ENCODE measurements at places on chromosomes 16 and 17. TPM values are rescaled to one million over a fixed set of nuclear protein-coding genes. Genes with fewer than 3 reads are reported as not detected.

TMIGD1 gene
- not detected for total RNA-seq

SLC12A4 gene
- 12.3 TPM for total RNA-seq

AURKB gene
- total RNA-seq, result 89.2 TPM

DNA sequence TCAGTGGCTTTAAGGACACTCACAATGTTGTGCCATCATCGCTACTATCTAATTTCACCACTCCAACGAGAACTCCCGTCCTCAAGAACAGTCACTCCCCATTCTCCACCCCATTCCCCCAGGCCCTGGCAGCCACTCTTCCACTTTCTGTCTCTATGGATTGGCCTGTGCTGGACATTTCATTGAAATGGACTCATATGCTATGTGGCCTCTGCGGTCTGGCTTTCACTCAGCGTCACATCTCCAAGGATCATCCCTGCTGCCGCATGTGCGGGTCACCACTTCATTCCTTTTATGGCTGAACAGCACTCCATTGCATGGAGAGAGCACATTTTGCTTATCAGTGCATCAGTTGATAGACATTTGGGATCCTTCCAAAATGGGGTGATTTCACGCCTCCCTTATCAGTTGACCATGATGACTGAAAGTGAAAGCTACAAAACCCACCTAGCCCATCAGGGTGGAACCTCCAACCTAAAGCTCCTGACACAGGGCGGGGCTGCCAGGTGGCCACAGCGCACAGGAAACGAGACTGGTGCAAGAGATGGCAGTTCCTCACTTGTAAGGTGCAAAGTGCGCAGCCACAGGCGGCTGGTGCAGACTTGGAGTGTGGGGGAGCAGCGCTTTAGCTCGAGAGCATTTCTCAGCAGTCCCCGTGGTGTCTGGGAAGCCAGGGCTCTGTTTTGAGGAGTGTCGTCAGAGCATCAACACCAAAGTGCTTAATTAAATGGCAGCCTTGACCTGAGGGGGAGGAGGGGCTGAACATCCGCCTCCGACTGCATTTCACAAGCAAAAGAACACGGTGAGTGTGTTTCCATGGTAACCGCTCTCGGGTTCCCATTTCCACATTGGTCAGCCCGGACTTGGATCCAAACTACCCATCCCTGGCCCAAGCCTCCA lies 23.8 kb downstream of the COTL1 start:
- DNase-seq, result no peak

GRCh38 chr17:49996121-49996494 lies 1.1 kb upstream of the DLX3 start:
- DNase-seq, result no peak
